ENCODE measurements at places on chromosomes 7 and 10. TPM values are rescaled to one million over a fixed set of nuclear protein-coding genes. Genes with fewer than 3 reads are reported as not detected.
A peak's percentile ranks its signal among the peaks of the same experiment; 100 is the strongest.

- no peak for DNase-seq
Observed at GRCh38 chr10:7550013-7550412, 116.8 kb downstream of the ITIH5 start.

DNA sequence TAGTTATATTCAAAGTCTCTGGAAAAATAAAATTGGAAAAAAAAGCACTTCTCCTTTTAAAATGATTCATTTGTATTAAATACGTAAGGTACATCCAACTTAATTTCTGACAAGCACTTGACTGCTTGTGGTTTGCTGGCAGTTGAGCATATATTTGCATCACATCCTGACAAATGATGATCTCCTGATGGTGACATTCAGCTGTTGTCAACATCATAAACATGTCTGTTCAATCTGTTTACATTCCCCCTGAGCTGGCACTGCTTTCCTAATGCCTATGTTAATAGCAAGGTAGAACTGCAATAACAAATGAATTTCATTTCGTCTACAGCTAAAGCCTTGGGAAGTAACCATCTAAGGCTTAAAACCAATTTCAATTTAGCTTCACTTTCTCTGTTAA is 24.4 kb downstream of the TSPAN12 start:
- no peak for DNase-seq

DNA sequence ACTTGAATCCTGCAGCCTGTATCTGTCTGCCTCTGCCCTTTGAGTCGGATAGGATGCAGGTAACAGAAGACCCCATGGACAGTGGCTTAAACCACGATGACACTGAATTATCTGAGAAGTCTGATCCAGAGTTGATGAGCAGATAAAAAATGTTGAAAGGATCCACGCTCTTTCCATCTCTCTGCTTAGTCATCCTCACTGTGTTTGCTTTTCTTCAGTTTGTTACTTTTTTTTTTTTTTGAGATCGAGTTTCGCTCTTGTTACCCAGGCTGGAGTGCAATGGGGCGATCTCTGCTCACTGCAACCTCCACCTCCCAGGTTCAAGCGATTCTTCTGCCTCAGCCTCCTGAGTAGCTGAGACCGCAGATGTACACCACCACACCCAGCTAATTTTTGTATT is 36.9 kb upstream of the GOLGA7B start:
- DNase-seq: no peak

GRCh38 chr10:114100848-114101741 is 57.4 kb downstream of the ADRB1 start:
- no peak for DNase-seq

DNA sequence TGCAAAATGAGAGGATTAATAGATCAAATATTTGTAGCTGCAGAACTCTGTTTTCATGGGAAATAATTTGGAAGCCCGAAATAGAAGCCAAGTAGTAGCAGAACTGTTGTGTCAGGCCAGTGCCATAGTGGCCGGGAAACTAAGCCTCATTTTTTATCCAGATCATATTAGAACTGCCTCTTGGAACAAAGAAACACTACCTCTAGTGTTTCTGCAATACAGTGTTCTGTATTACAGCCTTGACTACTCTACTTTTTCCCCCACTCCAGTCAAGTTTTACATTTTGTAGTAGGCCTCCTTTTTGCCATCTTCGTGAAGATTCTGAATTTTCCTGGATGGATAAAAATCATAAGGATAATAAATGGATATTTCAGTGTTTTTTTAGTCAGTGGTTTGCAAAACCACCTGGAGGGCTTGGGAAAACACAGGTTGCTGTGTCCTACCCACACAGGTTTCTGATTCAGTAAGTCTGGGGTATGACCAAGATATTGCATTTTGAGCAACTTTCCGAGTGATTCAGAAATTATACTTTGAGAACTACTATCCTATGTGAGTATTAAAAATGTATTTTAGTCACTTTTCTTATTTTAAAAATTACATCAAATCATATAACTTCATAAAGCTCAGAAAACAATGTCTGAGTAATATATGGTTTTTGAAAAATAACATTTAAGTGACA is 326.2 kb upstream of the KAT6B start:
- no peak for DNase-seq

GRCh38 chr7:138542183-138542582 is 82.1 kb downstream of the TRIM24 start:
- DNase-seq: no peak

DNA sequence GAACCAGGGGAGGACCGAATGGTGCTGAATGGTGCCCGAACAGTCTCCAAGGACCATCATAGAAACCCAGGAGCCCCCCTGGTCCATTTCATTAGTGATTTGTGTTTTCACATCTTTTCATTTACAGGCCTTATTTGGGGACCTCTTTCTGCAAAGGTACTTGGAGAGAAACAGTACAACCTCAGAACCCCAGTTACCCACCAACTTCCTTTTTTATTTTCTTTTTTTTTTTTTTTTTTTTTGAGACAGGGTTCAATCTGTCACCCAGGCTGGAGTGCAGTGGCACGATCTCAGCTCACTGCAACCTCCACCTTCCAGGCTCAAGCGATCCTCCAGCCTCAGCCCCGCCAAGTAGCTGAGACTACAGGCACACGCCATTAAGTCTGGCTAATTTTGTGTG is 13.0 kb upstream of the ELN start:
- DNase-seq: no peak

GRCh38 chr7:142798451-142799436 is 28.0 kb downstream of the PRSS2 start:
- no peak for DNase-seq

DNA sequence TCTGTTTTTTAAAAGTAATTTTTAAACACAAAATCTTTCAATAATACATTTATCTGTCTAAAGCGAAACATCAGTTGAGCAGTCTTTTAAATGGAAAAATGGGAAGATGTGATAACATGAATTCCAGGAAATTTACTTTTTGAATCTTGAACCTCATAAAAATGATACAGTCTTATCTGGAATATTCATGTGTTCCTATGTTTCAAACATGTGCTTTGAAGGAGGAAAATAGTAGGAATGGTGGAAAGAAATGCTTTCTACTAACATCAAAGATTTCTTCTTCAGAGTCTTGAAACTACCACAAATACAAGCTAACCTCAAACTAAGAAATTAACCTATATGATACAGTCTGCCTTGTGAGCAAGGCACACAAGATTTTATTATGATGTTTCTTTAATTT is 317.5 kb upstream of the SEMA3A start:
- no peak for DNase-seq

GRCh38 chr7:105296491-105296890 is 92.2 kb downstream of the SRPK2 start:
- no peak for DNase-seq

- DNase-seq: no peak
Observed at GRCh38 chr10:3757638-3758490, 27.1 kb downstream of the KLF6 start.

GRCh38 chr7:35736725-35737124 is 41.8 kb upstream of the HERPUD2 start:
- peak; percentile 58 for DNase-seq

GRCh38 chr10:67527351-67527750 is 168.6 kb downstream of the CTNNA3 start:
- no peak for DNase-seq

GRCh38 chr10:49089152-49089551 is 26.2 kb downstream of the VSTM4 start:
- DNase-seq: no peak

DNA sequence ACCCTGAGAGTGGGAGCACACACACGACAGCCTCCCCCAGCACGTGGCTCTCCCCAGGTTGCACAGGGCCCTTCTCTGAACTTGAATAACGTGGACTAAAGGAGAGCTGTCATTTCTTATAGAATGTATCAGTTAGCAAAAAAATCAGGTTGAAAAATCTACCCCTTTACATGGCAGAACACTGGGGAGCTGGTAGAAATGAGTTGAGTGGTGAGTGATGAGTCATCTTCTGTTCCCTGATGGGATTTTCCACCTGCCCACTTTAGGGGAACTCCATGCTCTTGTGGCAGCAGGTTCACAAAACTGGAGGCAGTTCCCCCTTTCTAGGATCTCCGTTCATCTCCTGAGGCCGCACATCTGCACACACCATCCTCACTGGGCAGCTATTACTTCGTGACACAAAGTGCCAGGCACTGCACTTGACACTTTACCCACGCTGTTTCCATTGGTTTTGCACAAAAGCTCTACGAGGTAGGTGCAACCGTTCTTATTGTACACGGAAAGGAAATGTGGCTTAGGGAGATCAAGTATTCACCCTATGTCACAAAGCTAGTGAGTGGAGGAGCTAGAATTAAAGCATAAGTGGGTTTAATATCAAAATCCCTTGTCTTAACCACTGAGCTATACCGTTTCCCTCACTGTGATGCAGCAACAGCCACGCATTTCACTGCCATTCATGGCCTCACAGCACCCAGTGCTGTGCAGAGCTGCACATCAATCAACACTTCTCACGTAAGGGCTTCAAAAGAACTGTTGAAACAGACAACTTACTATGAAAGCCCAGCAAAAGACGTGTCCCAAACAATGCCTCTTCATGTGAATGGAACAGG is 80.2 kb downstream of the RNF216 start:
- no peak for DNase-seq

- DNase-seq: no peak
Observed at GRCh38 chr7:73894733-73895551, 34.0 kb downstream of the TMEM270 start.

DNA sequence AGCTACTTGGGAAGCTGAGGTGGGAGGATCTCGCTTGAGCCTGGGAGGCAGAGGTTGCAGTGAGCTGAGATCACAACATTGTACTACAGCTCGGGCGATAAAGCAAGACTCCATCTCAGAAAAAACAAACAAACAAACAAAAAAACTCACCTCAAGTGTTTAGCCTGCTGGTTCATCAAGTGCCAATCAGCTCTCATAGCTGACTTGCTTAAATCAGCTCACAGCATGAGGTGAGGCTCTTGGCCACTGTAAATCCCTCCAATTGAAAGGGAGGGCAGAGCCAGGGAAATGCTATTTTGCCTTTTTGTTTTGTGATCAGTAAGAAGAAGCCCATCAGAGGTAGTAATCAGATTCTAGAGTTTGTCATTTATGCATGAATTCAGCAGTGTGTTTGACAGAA is 112.3 kb downstream of the RAB11FIP2 start:
- no peak for DNase-seq

GRCh38 chr10:118531105-118531852 is 64.2 kb downstream of the PRLHR start:
- no peak for DNase-seq

DNA sequence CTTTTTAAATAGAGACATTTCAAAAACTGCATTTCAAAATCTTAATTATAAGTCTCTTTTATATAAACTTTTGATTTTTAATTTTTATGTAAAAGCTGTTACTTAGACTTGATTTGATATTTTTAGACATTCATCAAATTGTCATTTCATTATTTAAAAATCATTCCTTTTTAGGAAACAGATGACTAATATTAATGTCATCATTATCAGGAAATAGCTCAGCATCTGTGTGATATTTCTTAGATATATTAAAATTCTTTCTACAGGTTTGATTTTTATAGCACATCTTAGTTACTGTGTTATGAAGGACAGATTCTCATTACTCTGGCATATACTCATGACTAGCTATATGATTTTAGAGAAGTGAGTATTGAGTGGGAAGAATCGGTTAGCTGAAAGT is 17.2 kb downstream of the RUNDC3B start:
- no peak for DNase-seq

- no peak for DNase-seq
Observed at GRCh38 chr7:69448071-69448470, 150.2 kb upstream of the AUTS2 start.

- no peak for DNase-seq
Observed at GRCh38 chr7:4803397-4804241, 28.2 kb downstream of the AP5Z1 start.

Gene SLC25A13
- total RNA-seq: 102 TPM

Gene MOGAT3
- total RNA-seq: 6.3 TPM

Gene SVIL
- total RNA-seq: 70.1 TPM

Gene CACNB2
- 0.98 TPM for total RNA-seq

Gene OPN4
- total RNA-seq: not detected

Gene SDK1
- 6.2 TPM for total RNA-seq

Gene CYP26C1
- 0.09 TPM for total RNA-seq

Gene UCN3
- not detected for total RNA-seq

Gene NPC1L1
- total RNA-seq: 5.9 TPM

Gene CPN1
- total RNA-seq: 24.9 TPM
